ENCODE measurements at places on chromosomes 12 and 14.

GRCh38 chr12:92421701-92422100 lies 276.1 kb upstream of the BTG1 start:
- DNase-seq: no peak

- no peak for DNase-seq
These were observed 16.7 kb upstream of the VRK1 start for GRCh38 chr14:96780500-96780899.

- no peak for DNase-seq
These were observed 316.6 kb downstream of the GLT1D1 start for GRCh38 chr12:129169928-129170327.

GRCh38 chr12:64625243-64626077 lies 15.2 kb downstream of the RASSF3 start:
- DNase-seq: peak; percentile 47

GRCh38 chr12:108568338-108569154 lies 6.2 kb downstream of the ISCU start:
- DNase-seq: peak; percentile 78

DNA sequence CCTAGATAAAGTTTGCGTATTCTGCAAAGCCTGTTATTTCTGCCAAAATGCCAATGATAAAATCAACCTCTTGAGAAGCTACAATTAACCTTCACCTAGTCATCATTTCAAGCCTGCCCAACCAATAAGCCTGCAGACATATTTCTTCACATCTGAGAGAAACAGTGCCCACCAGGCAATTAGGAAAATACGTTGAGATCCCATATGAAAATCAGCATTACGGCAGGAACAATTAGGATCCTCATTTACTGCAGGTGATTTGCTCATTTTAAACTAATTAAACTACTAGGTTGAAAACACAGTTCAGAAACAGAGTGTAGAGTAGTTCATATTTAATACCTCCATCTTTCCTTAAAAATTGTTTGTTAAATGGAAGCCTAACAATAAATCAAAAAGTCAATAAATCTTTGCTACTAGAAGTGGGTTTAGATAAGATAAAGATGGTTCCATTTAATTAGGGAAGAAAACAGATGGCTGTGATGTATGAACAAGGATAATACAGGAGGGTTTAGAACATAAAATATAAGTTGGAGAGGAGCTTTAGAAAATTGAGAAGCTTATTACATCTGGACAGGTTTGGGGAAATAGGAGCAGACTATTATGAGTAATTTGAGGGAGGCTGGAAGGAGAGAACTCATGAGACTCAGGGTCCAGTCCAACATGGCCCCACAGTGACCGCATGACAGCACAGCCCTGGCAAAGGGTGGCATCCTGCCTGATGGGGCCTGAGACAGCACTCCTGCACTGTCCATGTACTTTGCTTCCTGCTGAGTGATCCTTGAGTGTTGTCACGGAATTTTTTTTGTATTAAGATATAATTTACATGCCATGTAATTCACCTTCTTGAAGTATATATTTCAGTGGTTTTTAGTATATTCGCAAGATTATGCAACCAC lies 26.9 kb upstream of the PYGL start:
- DNase-seq: no peak

DNA sequence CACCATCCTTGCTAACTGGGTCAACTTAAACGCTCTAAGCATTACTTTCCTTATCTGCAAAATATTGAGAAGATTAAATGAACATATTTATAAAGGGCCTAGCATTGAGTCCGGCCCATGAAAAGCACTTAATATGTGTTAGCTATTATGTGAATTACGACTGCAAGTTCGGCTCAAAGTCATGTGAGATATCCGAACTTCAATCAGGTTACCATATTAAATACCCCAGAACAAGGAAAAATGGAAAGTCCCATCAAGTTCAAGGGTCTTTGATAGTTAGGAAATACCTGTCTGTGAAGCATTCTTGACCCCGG lies 487 bp upstream of the NRDE2 start:
- no peak for DNase-seq

GRCh38 chr14:49310298-49310697 lies 275.9 kb downstream of the RPS29 start:
- DNase-seq: no peak

Data from GM20000 (cell line).